ENCODE measurements at places on chromosomes 3 and 15.

GRCh38 chr3:33425453-33425852 lies 14.8 kb downstream of the UBP1 start:
- H3K4me1 ChIP-seq = peaks cover 22% of the 10 kb centered on the region
- H3K4me3 ChIP-seq = no peak overlapping the region
- no peak for DNase-seq
- peaks cover 40% of the 10 kb centered on the region for H3K36me3 ChIP-seq
- no peaks in the 10 kb centered on the region for H3K27me3 ChIP-seq
- no peak overlapping the region for H3K27ac ChIP-seq

GRCh38 chr3:65732051-65732935 lies 306.4 kb downstream of the MAGI1 start:
- no peaks in the 10 kb centered on the region for H3K4me1 ChIP-seq
- H3K4me3 ChIP-seq = no peak overlapping the region
- no peak overlapping the region for H3K27ac ChIP-seq
- no peak for DNase-seq

GRCh38 chr15:48566668-48567067 lies 78.8 kb downstream of the FBN1 start:
- no peak overlapping the region for H3K4me3 ChIP-seq
- no peak for DNase-seq
- no peaks in the 10 kb centered on the region for H3K4me1 ChIP-seq
- H3K36me3 ChIP-seq = no peaks in the 10 kb centered on the region

- H3K4me1 ChIP-seq = peaks cover 9% of the 10 kb centered on the region
- H3K27ac ChIP-seq = no peak overlapping the region
- no peak for DNase-seq
- H3K36me3 ChIP-seq = peaks cover 4% of the 10 kb centered on the region
- no peak overlapping the region for H3K4me3 ChIP-seq
Measured at GRCh38 chr3:138726946-138727730, 107.6 kb downstream of the PIK3CB start.

Measured in T-helper 2 cell treated with Interferon-gamma antibody and Interleukin-4, amounts not matched to agents 5 μg/mL and 100 μg/mL, for 36 hours (primary cell).